ENCODE measurements at places on chromosomes 5 and 9.

GRCh38 chr9:88645172-88645878 is 110.3 kb downstream of the NXNL2 start:
- DNase-seq: no peak

- DNase-seq: no peak
Measured at GRCh38 chr9:125437771-125438221, 176.2 kb downstream of the GAPVD1 start.

- no peak for DNase-seq
Measured at GRCh38 chr5:74613283-74613682, 27.2 kb downstream of the ENC1 start.

- no peak for DNase-seq
Measured at GRCh38 chr5:176575488-176576422, 26.6 kb downstream of the CDHR2 start.

DNA sequence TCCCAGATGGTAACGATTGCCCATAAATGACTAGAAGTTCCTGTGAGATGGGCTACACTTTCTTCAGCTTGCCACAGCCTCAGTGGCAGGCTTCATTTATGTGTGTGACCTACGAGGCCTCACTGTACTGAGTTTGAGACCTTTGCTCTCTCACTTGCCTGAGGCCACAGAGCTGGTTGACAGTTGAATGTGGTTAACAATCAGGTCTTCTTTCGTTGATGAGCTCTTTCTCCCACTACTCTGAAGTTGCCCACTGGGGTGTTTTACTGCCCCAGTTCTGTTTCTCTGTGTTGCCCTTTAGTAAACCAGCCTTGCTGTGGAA is 70.5 kb downstream of the CYFIP2 start:
- no peak for DNase-seq

DNA sequence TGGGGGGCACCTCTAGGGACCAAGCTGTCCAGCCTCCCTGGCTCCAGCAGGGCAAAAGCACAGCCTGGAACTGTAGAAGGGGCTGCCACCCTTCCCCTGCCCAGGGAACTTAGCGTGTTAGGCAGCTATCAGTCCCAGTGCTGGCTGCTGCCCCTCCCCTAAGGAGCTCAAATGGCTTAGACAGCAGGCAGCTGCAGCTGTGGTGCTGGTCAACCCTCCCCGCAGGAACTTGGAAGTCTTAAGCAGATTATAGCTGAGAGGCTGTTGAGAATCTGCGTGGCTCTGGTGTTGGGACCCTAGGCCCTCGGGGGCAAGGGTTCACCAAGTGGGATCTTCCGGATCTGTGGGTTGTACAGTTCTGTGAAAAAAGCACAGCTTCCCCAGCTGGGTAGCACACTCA is 536.5 kb upstream of the CDH10 start:
- DNase-seq: no peak

DNA sequence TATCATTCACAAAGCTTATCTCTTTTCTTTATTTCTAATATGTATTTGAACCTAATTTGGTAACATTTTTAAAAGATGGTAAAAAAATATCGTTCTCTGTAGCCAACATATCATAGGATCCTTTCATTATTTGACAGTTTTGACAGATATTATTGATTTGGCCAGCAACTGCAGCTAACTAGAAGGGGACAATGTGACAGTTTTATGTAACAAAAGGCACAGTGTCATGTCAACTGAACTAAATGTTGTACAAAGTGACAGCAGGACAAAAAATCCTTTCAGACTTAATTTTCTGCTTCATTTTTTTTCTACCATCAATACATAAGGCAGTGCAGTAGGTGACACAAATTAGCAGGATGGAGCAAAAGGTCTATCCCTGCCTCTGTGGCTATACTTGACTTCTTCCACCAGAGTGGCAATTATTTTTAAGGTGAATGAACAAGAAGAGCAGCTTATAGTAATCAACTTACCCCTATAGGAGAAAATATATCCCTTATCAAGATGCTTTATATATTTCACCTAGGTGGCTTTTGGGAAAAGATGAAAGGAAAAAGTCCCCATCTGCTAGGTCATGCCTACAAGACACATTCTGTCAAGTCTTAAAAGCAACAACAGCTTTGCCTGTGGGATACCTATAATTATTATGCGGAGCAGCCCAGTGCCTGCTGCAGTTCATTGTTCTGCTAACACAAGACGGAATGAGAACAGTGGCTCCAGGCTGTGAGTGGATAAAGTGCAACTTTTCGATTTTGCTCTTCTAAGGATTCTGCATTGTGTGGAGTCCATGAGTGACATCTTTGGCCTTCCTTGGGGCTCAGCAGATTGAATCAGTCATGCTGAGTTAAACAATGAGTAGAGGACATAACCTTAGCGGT is 694.9 kb downstream of the ISL1 start:
- no peak for DNase-seq

DNA sequence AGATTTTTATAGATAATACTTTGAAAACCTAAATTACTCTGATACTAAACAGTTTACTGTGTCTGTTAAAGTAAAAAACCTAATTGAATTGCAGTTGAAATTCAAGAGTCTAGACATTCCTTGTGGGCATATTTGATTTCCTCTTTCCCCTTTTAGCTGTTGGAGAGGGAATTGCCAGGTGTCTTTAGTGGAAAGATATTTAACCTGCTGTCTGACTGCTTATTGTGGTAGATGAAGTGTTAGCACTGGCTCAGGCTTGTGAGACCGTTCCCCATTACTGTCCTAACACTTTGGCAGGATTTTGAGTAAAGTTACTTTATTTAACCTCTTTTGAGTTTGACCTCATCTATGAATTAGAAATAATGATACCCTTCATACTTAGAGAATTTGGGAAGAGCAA is 16.4 kb downstream of the MAP3K1 start:
- DNase-seq: no peak

- DNase-seq: peak; percentile 28
Measured at GRCh38 chr9:84781931-84782866, 112.7 kb downstream of the NTRK2 start.

- peak; percentile 33 for DNase-seq
Measured at GRCh38 chr5:53607886-53608285, 47.4 kb downstream of the NDUFS4 start.

DNA sequence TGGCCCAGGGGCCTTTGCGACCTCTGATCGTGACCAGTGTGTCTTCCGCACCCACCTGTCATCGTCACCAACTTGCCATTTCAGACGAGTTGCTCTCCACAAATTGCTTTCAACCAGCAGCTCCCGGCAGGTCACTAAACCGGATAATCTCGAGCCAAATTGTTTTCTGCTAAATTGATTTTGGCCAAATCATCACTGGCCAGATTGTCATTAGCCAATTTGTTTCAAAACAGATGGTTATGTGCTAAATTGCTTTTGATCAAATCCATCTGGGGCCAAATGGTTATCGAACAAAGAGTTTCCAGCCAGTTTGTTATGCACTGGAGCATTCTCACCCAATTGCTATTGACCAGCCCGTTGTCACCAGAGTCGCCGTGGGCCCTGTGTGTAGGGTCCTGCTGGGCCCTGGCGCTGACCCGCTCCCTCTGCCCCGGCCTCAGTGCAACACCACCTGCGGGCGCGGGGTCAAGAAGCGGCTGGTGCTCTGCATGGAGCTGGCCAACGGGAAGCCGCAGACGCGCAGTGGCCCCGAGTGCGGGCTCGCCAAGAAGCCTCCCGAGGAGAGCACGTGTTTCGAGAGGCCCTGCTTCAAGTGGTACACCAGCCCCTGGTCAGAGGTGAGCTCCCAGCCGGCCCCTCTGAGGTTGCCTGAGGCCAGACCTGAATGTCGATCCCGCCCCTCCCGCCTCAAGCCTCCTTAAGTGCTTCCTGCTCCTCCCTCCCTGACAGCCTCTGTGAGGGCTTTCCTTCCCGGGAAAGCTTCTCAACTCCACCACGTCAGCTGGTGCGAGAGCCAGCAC is 35.6 kb downstream of the ADAMTSL2 start:
- no peak for DNase-seq

- no peak for DNase-seq
Measured at GRCh38 chr5:75960129-75960528, 123.1 kb upstream of the SV2C start.

DNA sequence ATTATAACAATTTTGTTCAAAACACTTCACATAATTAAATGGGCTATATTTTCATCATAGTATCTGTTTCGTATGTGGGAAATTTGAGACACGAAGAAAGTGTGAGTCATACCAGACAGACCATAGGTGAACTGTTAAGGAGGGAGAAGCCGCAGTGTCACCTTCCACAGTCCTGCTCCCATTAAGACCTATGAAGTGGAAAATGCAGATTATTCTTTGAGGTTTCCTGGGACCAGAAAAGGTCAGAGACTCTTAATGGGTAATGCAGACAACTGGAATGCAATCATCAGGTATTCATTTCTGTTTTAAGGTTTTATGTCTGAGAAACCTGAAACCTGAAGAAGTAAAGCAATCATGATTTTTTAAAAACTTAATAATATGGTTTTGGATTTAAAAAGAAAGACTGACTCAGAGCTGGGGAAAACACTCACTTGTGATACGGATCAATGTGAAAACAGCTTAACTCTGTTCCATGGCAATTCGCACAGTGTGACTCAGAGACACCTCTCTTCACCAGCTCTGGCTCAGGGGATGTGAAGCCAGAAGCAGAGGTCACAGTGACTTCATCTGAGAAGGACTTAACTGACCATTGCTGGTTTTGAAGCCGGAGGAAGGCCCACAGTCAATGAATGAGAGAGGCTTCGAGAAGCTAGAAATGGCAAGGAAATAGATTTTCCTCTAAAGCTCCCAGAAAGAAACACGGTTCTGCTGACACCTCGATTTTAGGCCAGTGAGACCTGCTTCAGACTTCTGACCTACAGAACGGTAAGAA is 17.2 kb upstream of the GCNT1 start:
- DNase-seq: peak; percentile 92

DNA sequence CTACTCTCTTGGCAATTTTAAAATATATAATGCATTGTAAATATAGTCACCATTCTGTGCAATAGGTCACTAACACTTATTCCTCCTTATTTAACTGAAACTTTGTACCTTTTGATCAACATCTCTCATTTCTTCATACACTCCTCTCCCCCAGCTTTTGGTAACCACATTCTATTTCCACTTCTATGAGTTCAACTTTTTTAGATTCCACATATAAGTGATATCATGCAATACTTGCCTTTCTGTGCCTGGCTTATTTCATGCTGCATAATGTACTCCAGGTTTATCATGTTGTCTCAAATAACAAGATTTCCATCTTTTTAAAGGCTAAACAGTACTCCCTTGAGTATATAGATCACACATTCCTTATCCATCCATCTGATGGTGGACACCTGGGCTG is 188.8 kb downstream of the NXNL2 start:
- DNase-seq: no peak

GRCh38 chr5:112717506-112718082 is 20.1 kb upstream of the APC start:
- DNase-seq: no peak

- DNase-seq: peak; percentile 79
Measured at GRCh38 chr9:88197016-88197415, 58.7 kb upstream of the SPATA31C2 start.

DNA sequence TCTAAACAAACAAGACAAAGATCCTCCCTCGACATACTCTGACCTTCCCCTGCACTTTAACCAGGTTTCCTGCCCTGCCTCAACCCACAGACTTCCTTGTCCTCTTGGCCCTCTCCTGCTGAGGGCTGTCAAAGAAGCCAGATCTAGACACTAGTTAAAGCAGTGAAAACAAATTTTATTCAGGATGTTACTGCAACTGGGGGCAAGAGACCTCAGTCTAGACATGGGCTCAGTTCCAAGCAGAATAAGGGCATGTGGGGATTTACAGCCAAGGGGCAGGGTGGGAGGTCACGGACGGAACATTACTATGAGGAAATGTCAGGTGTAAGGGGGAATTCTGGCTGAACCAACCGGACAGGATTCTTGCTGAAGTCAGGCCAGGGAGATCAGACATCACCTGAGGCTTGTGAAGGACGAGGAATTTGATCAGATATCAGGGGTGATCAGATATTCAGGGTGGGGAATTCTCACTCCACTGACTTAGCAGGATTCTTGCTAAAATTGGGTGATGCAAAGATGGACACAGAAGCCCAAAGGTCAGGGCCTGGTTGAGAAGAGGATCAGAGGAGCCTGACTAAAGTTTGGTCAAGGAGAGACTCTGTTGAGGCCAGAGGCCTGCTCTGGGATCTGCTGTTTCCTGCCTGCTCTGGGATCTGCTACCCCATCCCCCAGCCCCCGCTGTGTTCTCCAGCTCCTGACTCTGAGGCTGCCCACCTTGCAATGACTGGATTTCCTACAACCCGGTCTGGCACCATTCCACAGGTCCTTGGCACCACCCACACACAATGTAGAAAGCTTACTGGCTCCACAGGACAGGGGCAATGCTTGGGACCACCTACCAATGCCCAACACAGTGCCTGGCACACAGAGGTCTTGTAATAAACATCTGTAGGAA is 21.5 kb downstream of the GABBR2 start:
- no peak for DNase-seq

DNA sequence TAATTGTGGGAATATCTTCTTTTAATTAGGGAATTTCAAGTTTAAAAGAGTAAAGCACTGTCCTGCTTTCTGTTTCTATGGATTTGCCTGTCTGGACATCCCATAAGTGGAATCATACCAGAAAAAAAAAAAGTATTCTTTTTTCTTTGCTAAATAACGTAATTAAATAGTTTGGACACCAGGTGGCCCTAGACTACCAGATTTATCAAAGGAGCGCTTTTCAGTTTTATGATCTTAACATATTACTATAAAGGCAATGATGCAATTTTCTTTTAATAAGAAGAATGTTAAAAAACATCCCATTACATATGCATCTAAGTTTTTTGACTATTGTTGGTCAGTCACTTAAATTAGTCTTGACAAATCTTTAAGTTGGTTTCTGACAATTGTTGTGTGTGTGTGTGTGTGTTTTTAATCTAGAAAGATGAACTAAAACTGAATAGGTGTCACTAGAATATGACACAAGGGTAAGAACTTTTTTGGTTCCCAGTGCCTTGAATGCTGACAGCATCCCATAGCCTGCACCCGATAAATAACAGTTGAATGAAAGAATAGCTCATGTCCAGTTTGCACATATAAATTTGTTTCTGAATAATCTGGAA is 49.5 kb downstream of the C5orf22 start:
- DNase-seq: peak; percentile 45

GRCh38 chr5:83118471-83118870 is 41.1 kb downstream of the XRCC4 start:
- no peak for DNase-seq

DNA sequence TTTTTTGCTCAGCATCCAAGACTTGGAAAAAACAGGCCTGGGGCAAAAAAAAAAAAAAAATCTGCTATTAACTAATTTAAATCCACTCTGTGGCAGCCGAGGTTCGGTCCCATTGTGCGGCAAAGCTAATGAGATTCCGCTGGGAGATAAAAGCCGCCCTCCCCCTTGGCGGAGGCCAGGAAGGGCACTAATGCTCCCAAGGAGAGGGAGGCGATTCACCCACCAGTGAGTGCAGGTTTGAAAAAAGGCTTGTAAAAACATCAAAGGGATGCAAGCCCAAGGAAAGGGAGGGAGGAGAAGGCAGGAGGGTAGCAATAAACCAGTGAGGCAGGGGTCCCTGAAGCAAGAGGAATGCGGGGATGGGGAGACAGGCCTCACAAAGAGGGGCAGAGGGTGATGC is 129.5 kb upstream of the RAPGEF1 start:
- no peak for DNase-seq

- peak; percentile 22 for DNase-seq
Measured at GRCh38 chr9:125926936-125927335, 179.8 kb downstream of the PBX3 start.

- no peak for DNase-seq
Measured at GRCh38 chr5:104247260-104247659, 684.7 kb upstream of the NUDT12 start.

Data from EL (cell line).